ENCODE measurements at places on chromosomes 1 and 21. TPM values are rescaled to one million over a fixed set of nuclear protein-coding genes. Genes with fewer than 3 reads are reported as not detected.

The ECM1 gene
- 30.1 TPM for total RNA-seq

The LCE2A gene
- total RNA-seq = not detected

The RNF186 gene
- total RNA-seq = not detected

The LORICRIN gene
- not detected for total RNA-seq

The RAB29 gene
- 7.8 TPM for total RNA-seq

The NBPF10 gene
- total RNA-seq = 0.72 TPM

The PLA2G5 gene
- not detected for total RNA-seq

The AK5 gene
- not detected for total RNA-seq

The OLIG1 gene
- not detected for total RNA-seq

The RAP1GAP gene
- total RNA-seq = 30.2 TPM

The NOS1AP gene
- total RNA-seq = 0.95 TPM

The HECTD3 gene
- total RNA-seq = 50.8 TPM

The DNALI1 gene
- total RNA-seq = 2.2 TPM

The PADI4 gene
- total RNA-seq = 0.33 TPM

The ADGRL2 gene
- total RNA-seq = 0.13 TPM

The CELA2A gene
- total RNA-seq = 0.62 TPM

The SPATA46 gene
- not detected for total RNA-seq

The MYOM3 gene
- total RNA-seq = not detected

The DYRK3 gene
- 30.2 TPM for total RNA-seq

The S100A3 gene
- 0.34 TPM for total RNA-seq

The ERO1B gene
- total RNA-seq = 6.2 TPM

The MAB21L3 gene
- total RNA-seq = not detected

The OPRD1 gene
- total RNA-seq = 0.02 TPM

The TSPAN1 gene
- total RNA-seq = 0.58 TPM

The SPATA6 gene
- total RNA-seq = 0.38 TPM

The NMNAT2 gene
- not detected for total RNA-seq

The NUP210L gene
- not detected for total RNA-seq

The FCRL4 gene
- total RNA-seq = not detected

The KRTAP13-2 gene
- total RNA-seq = not detected

The RPS27 gene
- total RNA-seq = 2,307 TPM

The MNDA gene
- not detected for total RNA-seq

The PLA2G2F gene
- total RNA-seq = not detected

The RHOU gene
- 0.04 TPM for total RNA-seq

The ILDR2 gene
- 0.16 TPM for total RNA-seq

The PPP2R5A gene
- total RNA-seq = 70.9 TPM

The RNU11 gene
- total RNA-seq = not detected

The FAM72C gene
- 20.7 TPM for total RNA-seq

The GOLT1A gene
- total RNA-seq = not detected

The SLC44A3 gene
- total RNA-seq = not detected

The S100A14 gene
- total RNA-seq = 0.24 TPM

The SFN gene
- 3.1 TPM for total RNA-seq

The PPIAL4G gene
- not detected for total RNA-seq

The SLC44A5 gene
- total RNA-seq = 1.9 TPM

The CLCA2 gene
- total RNA-seq = not detected

The VASH2 gene
- total RNA-seq = 0.13 TPM

The PPP1R8 gene
- total RNA-seq = 66.7 TPM

The NME7 gene
- 22.4 TPM for total RNA-seq

The LENEP gene
- not detected for total RNA-seq

The CD1C gene
- total RNA-seq = not detected

The RASSF5 gene
- 38.1 TPM for total RNA-seq

The TMIGD3 gene
- total RNA-seq = 0.13 TPM

The C4BPA gene
- 0.18 TPM for total RNA-seq

The CBR3 gene
- total RNA-seq = not detected

The VPS13D gene
- 50.0 TPM for total RNA-seq

The TFF3 gene
- total RNA-seq = 0.72 TPM

Data from K562 (cell line).